T-cell (primary cell): ENCODE measurements at places on chromosomes 1 and 21. TPM values are rescaled to one million over a fixed set of nuclear protein-coding genes. Genes with fewer than 3 reads are reported as not detected.
A peak's percentile ranks its signal among the peaks of the same experiment; 100 is the strongest.

DNA sequence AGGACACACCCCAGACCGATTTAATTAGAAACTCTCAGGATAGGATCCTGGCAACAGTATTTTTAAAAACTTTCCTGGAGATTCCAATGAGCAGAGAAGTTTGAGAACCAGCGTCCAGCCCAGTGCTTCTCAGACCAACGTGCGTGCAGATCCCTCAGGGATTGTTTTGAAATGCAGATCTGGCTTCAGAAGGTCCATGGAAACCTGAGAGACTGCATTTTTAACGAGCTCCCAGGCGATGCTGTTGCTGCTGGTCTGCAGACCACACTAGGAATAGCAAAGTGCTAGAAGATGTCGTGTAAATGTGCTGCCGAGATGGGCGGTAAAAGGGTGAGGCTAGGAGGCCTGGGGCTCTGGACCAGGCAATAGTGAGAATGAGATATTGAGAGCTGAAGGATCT lies 18.4 kb upstream of the CASQ1 start:
- no peak for DNase-seq

The PGBD5 gene
- total RNA-seq = not detected

- no peak for DNase-seq
Observed at GRCh38 chr1:233647073-233647472, 33.2 kb downstream of the KCNK1 start.

The FMO2 gene
- total RNA-seq = not detected

The CXADR gene
- total RNA-seq = 0.62 TPM

The SERPINC1 gene
- total RNA-seq = 0.72 TPM

DNA sequence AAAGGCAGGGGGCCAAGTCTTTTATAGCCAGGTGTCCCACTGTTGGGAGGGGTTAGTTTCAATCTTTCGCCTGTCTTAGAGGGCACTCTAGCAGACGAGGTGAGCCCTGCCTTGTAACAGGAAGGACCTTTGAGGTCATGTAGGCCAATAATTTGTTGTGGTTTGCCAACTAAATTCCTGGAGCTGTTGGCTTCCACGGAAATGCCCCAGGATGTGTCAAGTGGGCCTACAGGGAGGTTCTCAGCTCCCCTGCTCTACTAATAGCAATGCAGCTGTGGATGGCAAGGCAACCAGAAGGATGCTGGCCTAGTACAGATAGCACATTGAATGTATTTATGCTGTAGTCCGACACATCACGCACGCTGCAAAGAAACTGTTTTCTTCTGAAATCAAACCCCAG lies 22.3 kb upstream of the CASQ2 start:
- DNase-seq = no peak

- no peak for DNase-seq
Observed at GRCh38 chr1:26020941-26021646, 481 bp upstream of the EXTL1 start.

The HP1BP3 gene
- total RNA-seq = 265 TPM

DNA sequence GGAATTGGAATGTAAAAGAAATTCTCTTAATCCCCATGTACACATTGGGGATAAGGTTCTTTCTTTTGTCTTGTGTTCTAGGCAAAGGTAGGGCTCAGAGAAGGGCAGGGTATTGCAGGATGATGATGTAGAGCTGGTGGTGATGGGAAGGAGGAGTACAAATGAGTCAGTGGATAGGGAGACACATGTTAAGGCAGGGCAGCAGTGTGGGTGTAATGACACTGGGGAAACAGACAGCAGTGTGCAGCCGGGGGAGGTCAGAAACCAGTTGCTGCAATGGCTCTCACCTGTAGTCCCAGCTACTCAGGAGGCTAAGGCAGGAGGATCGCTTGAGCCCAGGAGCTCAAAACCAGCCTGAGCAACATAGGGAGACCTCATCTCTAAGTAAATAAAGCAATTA lies 5.1 kb downstream of the NLRP3 start:
- no peak for DNase-seq

- DNase-seq = no peak
Observed at GRCh38 chr1:172970186-172970585, 80.6 kb downstream of the TNFSF18 start.

DNA sequence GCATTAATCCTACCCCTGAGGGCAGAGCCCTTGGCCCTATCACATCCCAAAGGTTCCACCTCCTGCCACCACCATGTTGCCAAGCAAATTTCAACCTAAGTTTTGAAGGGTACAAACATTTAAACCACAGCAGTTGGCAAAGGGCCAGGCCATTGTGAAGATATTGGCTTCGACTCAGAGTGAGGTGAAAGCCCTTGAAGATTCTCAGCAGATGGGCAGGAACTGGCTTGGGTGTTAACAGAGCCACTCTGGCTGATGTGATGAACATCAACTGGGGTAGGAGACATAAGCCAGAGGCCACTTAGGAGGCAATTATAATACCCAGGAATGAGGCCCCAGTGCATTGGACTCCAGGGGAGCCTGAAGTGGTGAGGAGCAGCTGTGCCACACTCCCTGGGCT lies 207.7 kb upstream of the KAZN start:
- DNase-seq = no peak

The S100B gene
- total RNA-seq = 8.9 TPM

The TRNP1 gene
- total RNA-seq = not detected

DNA sequence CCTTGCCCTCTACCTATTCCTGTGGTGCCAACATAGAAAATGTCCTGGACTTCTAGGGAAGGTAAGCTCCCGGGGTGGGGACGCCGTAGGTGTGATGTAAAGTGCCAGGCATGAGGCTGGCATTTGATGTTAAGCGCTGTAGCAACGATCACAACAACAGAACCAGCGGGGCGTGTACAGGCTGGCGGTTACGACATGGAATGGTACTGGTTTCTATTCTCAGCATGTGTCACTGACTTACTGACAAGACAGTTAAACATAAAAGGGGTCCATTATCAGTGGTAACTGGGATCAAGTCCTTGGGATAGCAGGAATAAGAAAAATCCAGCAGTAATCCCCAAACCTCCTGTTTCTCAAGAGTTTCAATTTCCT lies 58.9 kb downstream of the TGFBR3 start:
- DNase-seq = no peak

DNA sequence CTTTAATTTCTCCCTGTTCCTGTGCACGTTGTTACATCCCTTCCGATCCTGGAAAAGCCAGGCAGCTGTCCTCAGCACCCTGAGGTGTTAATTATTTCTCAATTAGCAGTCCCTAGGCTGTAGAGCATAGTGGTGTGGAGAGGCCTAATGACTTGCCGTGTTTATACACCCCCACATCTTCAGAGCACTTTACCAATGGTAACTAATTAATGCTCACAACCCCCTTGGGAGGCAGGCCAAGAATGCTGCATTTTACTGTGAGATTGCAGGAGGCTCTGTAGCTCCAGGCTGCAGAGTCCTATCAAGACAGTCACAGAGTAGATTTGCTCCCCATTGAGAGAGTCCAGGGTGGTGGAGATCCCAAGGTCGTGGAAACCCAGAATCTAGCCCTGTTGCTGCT lies 2.4 kb upstream of the PARS2 start:
- DNase-seq = no peak

The STK40 gene
- 56.7 TPM for total RNA-seq

DNA sequence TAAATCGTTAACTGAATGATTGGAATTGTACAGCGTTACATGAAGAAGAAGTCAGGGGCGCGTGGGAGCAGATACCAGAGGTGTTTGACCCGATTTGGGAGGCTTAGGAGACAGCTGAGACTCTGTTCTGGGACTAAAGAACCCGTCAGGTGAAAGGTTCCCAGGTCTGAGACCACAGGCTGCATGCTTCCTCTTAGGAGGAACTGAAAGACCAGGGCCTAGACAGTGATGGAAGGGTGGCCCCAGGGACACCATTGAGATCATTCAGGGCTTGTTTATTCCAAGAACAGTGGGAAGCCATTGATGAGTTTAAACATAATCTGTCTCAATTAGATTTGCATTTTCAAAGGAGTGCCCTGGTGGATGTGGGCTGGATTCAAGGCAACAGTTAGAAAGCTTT lies 904 bp downstream of the KLF17 start:
- DNase-seq = no peak

The TTC3 gene
- total RNA-seq = 125 TPM

DNA sequence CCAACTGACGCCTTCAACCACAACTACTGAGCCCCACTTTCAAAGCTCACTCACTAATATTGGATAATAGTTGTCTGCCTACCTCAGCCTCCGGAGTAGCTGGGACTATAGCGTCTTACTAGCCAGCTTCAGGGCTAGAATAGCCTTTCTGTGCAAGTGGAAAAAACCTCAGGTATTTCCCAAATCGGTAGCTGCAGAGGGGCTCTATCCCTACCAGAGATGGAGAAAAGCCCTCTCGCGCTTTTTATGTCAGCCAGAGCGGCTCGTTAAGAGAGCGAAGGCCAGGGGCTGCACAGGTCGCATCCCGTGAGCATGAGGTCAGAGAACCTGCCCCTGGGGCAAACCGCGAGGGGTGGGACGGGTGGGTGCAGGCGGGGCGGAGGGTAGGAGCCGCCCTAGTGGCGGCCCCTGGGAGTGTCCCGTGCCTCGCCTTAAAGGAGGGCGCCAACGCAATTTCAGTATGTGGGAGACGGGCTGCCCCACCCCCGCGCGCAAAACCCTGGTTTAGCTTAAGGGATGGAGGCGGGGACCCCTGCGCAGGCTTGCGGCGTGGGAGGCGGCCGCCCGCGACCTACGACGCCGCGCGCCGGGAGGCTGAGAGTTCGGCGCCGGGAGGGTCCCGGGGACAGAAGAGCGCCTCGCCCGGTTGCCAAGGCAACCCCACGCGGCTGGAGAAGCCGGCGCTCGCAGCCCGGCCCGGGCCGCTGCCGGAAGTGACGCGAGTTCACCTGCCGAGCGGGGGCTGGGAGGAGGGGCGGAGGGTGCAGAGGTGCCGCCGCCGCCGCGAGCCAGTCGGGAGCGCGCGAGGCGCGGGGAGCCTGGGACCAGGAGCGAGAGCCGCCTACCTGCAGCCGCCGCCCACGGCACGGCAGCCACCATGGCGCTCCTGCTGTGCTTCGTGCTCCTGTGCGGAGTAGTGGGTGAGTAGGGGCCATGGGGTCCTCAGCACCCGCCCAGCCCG lies at the start of gene CXADR:
Gene CXADR, plus strand, starts transcription at position 791 of the 961 bp plus-strand sequence. Its CDS starts 87 bp downstream, at position 878.
- peak; percentile 63 for DNase-seq

GRCh38 chr1:93615582-93616150 lies 66.0 kb downstream of the BCAR3 start:
- no peak for DNase-seq

- no peak for DNase-seq
Observed at GRCh38 chr1:151944126-151944856, 35.0 kb upstream of the THEM4 start.

- no peak for DNase-seq
Observed at GRCh38 chr1:208835097-208835463, 590.9 kb upstream of the PLXNA2 start.

GRCh38 chr1:89998306-89998705 lies 3.4 kb downstream of the ZNF326 start:
- DNase-seq = no peak

DNA sequence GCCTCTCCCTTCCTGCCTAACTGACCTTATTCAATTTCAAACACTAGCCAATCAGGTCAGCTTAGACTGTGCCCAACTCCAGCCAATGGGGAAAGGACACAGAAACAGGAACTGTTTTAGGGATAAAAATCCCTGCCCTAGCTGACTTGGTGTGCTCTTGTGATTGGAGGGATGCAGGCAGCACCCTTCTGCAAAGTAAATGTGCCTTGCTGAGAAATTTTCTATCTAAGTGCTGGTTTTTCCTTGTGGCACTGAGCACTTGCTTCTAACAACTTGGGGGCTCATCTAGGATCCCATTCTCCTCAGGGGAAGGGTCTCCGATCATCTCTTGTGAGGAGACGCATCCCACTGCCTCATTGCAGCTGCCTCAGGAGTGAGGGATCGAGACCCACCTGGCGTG lies 10.7 kb upstream of the CD2 start:
- no peak for DNase-seq

DNA sequence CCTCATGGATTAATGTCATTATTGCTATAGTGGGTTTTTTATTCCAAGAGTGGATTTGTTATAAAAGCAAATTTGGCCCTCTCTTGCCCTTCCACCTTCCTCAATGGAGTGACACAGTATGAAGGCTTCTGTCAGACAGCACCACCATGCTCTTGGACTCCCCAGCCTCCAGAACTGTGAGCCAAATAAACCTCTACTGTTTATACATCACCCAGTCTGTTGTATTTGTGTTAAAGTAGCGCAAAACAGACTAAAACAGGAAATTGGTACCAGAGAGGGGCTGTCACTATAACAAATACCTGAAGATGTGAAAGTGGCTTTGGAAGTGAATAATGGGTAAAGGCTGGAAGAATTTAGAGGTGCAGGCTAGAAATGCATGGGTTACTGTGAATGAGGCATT lies 38.0 kb upstream of the DMRTB1 start:
- DNase-seq = no peak

The PCAT6 gene
- total RNA-seq = 0.44 TPM

DNA sequence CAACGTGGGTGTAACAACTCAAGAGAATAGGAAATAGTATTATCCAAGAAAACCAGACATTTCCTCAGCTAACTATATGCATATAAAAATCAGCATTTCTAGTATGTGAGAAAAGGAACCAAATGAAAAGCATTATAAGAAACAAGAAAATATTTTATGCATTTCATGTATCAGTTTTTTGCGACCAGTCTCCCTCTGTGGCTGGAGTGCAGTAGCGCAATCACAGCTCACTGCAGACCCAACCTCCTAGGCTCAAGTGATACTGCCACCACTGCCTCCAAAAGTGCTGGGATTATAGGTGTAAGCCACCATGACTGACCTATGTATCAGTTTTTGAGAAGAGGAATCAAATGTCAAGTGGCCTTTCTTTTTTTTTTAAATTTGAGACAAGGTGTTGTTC lies 31.0 kb downstream of the SLC16A1 start:
- no peak for DNase-seq

- no peak for DNase-seq
Observed at GRCh38 chr1:196412326-196412725, 195.9 kb downstream of the KCNT2 start.

The DEGS1 gene
- total RNA-seq = 40.0 TPM

The LORICRIN gene
- not detected for total RNA-seq

- DNase-seq = no peak
Observed at GRCh38 chr1:114755006-114755931, 2.5 kb downstream of the CSDE1 start.

The TSPEAR gene
- total RNA-seq = not detected

The C1orf115 gene
- total RNA-seq = 1.0 TPM

- no peak for DNase-seq
Observed at GRCh38 chr1:189803364-189803763, 674.3 kb downstream of the BRINP3 start.

GRCh38 chr1:83027511-83027910 lies 971.4 kb downstream of the TTLL7 start:
- no peak for DNase-seq

GRCh38 chr1:41537251-41537650 lies 52.8 kb upstream of the EDN2 start:
- no peak for DNase-seq

DNA sequence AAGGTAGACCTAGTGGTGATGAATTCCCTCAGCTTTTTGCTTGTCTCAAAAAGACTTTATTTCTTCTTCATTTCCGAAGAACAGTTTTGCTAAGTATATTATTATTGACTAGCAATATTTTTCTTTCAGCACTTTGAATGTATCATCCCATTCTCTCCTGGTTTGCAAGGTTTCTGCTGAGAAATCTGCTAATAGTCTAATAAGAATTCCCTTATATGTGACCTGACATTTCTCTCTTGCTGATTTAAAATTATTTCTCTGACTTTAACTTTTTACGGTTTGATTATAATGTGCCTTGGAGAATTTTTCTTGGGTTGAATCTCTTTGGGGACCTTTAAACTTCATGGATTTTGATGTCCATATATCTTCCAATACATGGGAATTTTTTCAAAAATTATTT lies 628.3 kb upstream of the ADGRL2 start:
- DNase-seq = no peak
